Hepatic stellate cell (primary cell): ENCODE measurements at places on chromosomes 7 and 10.

DNA sequence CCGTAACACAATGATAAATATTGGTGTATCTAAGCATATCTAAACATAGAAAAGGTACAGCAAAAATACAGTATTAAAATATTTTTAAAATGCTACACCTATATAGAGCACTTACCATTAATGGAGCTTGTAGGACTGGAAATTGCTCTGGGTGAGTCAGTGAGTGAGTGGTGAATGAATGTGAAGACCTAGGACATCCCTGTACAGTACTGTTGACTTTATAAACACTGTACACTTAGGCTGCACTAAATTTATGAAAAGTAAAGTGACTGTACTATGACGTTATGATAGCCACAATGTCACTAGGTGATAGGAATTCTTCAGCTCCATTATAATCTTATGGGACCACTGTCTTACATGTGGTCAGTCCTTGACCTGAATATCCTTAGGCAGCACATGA, 147.0 kb downstream of the GLI3 start:
- DNase-seq, result no peak

GRCh38 chr10:70585578-70586169, 16.9 kb downstream of the PRF1 start:
- no peak for DNase-seq

DNA sequence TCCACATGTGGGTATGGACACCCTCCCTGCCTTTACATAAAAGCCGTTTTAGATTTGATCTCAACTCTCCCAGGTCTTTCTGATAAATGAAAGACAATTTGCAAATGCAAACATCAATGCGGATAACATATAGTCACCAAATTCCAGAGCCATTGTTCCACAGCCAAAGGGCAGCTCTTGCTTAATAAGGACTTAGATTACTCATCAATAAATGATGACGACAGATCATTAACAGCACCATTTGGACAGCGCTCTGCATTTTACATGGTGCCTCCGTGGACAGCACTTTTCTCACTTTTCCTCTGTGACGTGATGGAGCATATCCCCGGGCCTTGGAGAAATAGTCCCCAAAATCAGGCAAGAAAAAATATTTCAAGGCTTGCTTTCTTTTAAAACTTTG, 370.3 kb upstream of the CELF2 start:
- no peak for DNase-seq

- DNase-seq, result no peak
These were observed 47.0 kb downstream of the RBM20 start for GRCh38 chr10:110691139-110691538.
